ENCODE measurements at places on chromosomes 4 and X.

DNA sequence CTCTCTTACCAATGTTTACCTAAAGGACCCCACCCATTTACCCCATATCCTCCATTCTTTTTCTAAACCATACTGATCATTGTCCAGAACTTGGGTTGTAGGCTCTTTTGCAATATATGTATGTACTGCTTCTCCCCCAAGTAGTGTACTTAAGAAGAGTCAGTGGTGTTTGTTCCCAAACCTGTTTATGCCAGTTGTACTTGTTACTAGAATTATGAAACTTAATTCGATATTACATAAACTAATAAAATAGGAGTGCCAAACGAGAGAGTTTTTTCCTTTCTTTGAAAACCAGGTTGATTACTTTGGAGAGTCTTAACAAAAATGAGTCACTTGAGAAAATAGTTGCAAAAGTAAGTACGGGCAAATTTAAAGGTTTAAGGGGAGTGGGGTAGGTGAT, 96.3 kb downstream of the GEMIN8 start:
- no peak for DNase-seq

DNA sequence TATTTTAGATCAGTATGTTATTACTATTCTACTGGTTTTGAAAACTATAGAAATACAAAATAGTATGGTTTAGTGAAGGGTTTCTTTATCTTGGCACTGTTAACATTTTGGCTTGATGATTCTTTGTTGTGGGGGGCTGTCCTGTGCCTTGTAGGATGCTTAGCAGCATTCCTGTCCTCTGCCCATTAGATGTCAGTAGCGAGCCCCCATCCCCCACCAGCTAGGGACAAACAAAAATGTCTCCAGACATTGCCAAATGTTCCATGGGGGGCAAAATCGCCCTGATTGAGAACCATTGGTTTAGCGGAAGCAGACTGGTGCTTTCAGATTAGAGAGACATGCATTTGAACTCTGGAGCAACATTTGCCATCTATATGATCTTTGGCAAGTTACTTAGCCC, 23.3 kb downstream of the SPARCL1 start:
- DNase-seq, result no peak

GRCh38 chr4:148016063-148016637, 284.3 kb downstream of the ARHGAP10 start:
- DNase-seq, result no peak

DNA sequence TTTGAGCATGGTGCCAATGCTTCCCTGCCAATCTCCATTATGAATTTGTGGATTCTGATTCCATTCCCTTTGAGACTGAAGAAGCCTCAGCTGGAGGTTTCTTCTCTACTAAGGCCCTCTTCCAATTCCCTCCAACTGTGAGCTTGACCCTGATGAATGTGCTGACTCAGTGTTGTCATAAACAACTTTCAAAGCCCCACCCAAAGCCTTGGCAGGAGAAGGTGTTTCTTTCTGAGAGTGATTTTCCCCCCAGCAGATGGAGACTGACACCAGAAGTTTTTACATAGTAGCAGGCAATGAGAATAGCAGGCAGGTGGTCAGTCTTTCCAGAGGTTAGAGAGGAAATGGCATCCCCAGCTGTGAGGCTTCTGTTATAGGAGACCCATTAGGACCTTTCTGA, 53.1 kb downstream of the OCRL start:
- DNase-seq, result no peak

- no peak for DNase-seq
Measured at GRCh38 chr4:163343604-163344146, at the start of gene NPY5R. NPY5R (plus strand) TSS chr4:163343892; CDS start chr4:163350274, 6,382 bp downstream.

DNA sequence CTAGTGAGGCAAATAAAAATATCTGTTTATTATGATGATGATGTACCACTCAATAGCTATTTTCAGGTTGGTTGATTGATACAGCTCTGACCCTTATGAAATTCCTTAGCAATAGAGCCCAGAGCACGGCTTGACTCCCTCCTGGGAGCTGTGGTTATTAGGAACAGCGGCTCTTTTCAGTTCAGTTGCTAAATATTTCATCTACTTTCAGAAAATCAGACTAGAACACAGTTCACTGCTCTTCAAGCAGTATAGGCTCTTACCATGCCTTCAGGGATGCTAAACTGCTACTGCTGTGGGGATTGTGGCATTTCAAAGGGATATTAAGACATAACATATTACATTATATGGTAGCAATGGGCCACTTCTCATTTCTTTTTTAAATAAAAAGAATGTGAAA, 218.8 kb downstream of the SNCA start:
- no peak for DNase-seq

GRCh38 chrX:22486296-22486695, 213.6 kb downstream of the CBLL2 start:
- no peak for DNase-seq

DNA sequence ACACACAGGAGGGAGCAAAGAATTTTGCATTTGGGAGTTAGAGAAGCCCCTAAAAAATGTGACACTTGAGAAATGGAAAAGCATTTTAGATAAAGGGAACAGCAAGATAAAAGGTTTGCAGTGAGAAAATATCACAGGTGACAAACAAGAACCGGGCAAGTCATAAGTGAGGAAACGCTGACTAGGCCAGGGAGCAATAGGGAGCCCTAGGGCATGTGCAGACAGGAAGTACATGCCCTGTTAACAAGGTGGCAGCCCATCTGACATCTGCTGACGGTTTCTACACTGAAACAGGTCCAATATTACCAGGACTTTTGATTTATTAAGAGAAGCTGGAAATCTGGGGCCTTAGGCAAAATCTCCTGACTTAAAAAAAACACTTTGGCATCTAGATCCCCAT, 4.0 kb upstream of the IL13RA1 start:
- DNase-seq, result no peak

DNA sequence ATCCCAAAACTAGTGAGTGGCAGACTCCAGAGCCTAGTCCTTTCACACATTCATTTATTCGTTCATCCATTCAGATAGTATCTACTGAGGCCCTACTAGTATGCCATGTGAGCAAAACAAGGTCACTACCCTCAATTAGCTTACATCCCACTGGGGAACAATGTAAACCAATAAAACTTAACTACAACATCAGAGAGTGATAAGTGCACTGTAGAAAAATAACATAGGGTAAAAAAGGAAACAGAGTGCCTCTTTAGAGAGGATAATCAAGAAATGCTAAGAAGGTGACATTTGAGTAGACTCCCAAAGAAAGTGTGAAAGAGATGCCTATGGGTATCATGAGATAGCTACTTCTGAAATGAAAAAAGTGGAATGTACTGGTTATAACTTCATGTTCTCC, 18.5 kb downstream of the PAPSS1 start:
- DNase-seq, result no peak

DNA sequence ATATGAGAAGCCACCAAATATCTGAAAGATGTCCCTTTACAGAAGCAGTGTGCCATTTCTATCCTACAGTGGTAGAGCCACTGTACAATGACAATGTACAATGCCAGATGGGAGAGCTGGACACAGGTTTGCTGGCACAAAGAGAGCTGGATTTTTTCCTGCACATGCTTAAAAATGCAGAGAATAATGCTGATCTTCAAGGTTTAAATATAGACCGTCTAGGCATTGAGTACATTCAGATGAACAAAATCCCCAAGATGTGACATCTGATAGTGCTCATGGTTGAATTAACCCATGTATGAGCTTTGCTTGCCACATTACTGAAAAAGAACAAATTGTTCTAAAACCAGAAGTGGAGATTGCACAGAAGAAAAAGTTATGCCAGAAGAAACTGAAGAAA, 11.7 kb downstream of the ADGRL3 start:
- no peak for DNase-seq

- DNase-seq, result no peak
Measured at GRCh38 chrX:13506574-13506973, 62.8 kb upstream of the EGFL6 start.

DNA sequence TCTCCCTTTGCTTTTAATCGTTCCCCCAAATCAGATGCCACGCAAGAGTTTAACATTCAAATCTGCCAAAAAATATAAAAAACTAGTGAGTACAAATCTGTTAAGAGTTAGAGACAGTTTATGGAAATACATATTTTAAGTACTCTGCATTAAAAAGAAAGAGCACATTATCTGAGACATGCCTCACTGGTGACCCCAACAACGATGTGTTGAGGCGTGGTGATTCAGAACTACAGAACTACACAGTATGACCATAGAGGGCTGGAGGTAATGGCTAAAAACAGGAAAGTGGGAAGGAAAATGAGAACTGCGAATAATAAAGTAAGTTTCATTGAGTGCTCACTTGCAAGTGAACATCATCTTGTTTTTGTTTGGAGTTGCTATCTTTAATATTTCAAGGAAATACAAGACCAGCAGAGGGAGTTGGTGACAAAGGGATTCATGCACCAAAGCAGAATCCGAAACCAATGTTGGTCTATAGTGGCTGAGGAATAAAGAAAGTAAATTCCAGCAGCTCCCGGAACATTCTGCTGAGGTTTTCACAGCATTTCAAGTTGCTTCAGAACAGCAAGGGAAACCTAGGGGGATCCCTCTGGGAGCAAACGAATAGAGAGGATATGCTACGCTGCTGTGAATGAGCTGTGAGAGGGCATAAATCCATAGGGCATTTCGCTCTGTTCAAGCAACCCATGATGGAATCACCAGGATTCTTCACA, 92.2 kb downstream of the DCHS2 start:
- DNase-seq, result no peak

DNA sequence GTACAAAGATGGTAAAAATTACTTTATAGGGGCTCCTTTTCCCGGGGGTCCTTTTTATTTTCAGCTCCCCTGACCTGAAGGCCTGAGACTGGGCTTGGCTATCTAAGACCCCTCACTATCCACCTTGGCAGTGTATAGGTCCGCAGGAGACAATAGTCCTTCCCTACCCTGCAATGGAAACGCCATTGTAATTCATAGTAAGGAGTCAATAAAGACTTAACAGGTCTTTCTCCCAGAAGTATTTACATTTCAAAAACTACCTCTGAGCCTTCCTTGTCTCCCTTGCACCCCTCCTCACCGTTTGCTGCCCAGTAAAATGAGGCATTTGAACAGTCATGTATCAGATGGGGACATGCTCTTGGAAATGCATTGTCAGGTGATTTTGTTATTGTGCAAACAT, 401.2 kb upstream of the CNKSR2 start:
- DNase-seq, result no peak

DNA sequence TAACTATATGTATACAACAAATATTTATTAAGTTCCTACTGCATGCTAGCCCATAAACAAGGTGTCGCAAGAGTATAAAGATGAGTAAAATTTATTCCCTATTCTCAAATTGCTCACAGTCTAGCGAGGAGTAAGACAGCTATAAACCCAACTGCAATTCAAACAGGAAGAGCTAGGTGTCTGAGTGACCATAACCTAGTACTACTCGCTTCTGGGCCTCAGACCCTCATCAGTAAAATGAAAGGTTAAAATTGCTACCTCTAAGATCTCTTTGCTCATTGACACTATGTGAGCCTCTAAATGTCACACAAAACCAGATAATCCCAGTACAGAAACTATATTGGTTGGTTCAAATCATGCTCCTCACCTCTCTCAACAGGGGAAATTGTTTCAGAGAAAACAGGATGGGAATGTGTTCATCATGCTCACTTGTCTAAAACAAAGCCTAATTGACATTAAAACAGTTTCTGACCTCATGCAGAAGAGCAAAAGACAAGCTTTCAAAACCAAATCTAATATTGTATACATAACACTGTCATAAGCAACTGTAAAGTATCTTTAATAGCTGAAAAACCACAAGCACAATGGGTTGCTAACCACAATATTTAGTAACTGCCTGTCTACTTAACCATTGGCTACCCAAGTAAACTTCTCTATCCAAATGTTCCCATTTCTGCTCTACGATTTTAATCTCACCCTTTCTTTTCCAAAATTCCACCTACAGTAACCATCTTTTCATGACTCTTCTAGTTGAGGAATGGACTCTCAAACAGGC, 264.6 kb upstream of the FMR1 start:
- no peak for DNase-seq

DNA sequence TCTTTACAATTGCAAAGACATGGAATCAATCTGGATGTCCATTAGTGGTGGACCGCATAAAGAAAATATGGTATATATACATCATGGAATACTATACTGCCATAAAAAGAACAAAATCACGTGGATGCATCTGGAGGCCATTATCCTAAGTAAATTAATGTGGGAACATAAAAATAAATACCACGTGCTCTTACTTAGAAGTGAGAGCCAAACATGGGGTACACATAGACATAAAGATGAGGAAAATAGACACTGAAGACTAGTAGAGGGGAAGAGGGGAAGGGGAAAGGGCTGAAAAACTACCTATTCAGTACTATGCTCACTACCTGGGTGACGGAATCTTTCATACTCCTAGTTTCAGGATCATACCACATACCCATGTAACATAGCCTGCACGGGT, 179.3 kb upstream of the TECRL start:
- DNase-seq, result no peak

DNA sequence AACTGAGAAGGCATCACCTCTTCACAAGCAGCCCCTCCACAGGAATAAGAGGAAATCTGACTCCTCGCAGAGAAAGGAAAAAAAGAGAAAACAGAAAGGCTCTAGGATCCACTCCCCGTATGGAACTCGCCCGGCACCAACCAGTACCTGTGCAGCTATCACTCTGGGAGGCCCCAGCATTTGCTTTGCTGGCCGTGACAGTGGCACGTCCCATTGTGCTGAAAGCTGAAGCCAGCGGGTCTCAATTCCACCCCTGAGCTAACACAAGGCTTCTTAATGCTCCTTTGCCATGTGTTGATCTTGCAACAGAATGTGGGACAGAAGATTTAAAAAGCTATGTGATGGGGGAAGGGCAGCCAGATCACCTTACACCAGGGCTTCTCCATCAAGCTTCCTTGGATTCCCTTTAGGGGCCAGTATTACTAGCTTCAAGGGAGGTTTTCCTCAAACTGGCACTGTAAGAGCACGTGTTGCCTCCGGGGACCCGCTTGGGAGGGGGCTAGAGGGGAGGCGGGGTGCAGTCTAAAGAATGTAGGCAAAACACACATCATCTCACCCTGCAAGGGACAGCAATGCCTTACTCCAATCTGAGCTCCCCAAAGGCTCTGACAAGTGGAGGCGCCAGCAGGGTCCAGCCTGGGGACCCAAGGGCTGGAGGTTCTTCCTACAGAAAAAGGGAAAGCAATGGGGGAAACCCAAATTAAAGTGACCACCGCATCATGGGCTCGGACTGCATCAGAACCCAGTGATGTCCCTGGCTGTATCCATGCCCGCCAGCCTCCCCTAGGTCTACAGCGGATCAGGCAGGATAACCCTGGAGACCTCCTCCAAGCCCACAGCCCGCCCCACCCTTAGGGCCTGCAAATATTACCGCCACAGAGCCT, 1.2 kb downstream of the USP46 start:
- DNase-seq, result no peak

GRCh38 chr4:141860974-141861373, 224.6 kb downstream of the IL15 start:
- DNase-seq, result no peak

DNA sequence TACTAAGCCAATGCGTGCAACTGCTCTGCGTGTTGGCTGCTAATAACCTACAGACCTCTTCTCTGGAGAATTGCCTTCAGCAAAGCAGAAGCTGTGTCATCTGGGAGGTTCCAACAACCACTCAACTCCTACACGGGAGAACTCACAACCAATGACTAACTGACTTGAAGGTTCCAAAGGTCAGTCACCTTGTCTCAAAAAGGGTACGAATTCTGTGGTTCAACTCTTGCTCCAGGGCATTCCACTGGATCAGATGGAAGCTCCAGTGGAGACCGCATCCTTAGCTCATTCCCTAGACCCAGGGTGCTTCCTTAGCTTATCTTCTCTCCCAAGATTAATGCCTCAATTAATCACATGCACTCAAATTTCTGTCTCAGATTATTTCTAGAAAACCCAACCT, 222.7 kb downstream of the CHIC2 start:
- no peak for DNase-seq

GRCh38 chr4:139589336-139590018, 33.5 kb upstream of the SETD7 start:
- DNase-seq, result peak; percentile 14
